ENCODE measurements at places on chromosomes 3 and 15.
A peak's percentile ranks its signal among the peaks of the same experiment; 100 is the strongest.

DNA sequence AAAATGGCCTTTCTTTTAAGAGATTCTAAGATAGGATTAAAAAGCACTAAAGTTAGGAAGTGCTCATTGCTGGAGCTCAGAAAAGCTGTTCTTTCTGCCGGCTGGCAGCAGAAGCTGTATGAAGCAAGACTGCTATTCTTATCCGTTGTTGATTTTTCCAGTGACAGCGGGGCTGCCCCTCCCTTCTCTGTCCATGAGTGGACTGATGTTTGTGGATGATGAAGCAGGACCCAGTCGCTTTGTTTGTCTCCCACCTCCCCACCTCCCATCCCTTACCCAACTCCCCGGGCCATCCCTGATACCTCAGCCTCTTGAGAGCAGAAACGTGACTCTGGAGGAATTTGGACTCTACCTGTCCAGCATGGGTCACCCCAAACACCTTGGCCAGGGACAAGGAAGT is 10.3 kb upstream of the MUSTN1 start:
- no peak for DNase-seq

DNA sequence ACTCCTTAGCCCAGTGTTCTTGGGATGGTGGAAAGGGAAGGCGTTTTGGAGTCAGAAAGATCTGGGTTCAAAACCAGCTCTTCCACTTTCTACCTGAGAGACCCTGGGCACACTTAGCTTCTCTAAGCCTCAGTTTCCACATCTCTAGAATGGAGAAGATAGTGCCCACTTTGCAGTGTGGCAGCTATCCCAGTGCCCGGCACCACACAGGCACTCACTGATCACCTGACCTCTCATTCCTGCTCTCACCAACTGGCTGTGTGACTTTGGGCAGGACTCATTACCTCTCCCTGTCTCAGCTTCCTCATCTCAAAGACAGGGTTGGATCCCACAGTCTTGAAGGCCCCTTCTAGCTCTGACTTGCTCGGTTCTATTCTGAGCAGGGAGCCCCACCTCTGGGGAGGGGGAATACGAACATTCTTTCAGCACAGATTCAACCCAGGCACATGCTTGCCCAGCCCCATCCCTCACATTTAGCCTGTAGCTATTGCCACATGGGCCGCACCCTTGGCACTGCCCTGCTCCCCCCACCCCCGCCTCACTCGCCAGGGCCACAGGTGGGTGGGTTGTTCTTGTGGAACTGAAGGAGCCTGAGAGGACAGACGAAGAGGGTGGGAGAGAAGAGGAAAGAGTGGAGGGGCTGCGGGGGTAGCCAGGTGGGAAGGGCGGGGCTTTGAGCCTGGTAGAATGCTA is 39.2 kb downstream of the EPHB3 start:
- DNase-seq = peak; percentile 47

GRCh38 chr15:69392352-69392751 is 21.8 kb upstream of the KIF23 start:
- DNase-seq = no peak

DNA sequence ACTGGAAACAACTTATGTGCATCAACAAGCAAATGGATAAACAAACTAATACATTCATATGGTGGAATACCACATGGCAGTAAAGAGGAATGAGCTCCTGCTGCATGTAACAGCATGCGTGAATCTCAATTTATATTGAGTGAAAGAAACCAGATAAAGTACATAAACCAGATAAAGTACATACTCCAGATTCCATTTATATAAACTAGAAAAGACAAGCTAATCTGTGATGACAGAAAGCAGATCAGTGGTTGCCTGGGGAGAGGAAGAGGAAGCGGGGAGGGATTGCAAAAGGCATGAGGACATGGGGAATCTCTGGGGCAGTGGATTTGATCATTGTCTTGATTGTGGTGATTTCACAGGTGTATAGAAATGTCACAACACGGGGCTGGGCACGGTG is 34.2 kb downstream of the LIMD1 start:
- no peak for DNase-seq

GRCh38 chr15:87907676-87908446 is 348.7 kb downstream of the NTRK3 start:
- no peak for DNase-seq

- no peak for DNase-seq
Observed at GRCh38 chr15:40328751-40329150, 5.3 kb downstream of the INAFM2 start.

GRCh38 chr3:197007296-197007940 is 22.2 kb downstream of the MELTF start:
- no peak for DNase-seq

- DNase-seq = no peak
Observed at GRCh38 chr3:76566211-76566534, 473.7 kb upstream of the ROBO2 start.

- DNase-seq = no peak
Observed at GRCh38 chr3:50657816-50658215, 16.9 kb upstream of the DOCK3 start.

DNA sequence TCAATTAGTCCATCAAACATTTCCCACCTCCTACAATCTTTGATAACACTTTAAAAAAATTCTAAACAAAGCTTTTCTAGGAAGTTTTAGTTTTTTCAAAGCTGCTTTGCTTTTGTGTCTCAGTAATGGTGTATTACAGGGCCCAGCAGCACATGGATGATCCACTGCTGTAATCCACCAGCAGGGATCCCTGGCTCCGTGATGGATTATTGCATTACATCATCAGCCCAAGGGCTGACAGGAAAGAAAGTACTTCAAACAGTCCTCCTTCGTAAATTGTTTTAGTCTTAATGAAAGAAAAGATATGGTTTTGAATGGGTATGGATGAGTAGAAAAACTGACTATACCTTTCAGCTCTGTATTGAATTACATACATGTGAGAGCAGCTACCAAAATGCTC is 688.9 kb upstream of the NAALADL2 start:
- DNase-seq = no peak

GRCh38 chr3:58173669-58174398 is 36.9 kb downstream of the DNASE1L3 start:
- DNase-seq = peak; percentile 69

DNA sequence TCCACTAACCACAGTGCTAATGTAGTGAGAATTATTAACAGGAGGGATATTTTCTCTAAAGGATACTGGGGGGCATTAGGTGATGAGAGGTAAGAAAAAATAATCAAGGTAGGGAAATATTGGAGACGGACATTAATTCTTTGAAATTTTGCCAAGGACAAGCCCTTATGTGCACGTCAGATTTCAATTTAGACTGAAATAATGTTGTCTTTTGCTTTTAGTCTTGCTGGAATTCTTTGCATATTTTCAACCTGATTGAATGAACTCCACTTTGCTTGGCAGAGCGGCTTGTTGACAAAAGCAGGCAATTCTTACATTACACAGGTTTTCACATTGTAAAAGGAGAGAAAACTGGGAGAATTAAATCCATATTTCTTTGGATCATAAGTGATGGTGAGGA is 25.0 kb upstream of the C3orf52 start:
- no peak for DNase-seq

DNA sequence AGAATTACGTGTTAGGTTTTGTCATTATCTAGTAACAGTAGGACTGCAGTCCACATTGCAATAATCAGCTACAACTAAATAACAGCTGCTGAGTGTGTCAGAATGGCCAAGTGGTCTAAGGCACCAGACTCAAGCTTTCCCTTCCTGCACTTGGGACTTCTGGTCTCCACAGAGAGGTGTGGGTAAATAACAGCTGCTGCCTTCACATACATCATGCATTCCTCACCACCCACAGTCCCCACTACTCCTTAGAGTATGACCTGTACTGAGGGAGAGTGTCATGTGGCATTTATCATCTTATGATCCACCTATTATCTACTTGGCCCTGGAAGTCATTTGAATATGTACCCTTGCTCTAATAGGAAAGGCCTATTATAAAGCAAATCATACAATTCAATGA is 22.2 kb upstream of the ZMAT3 start:
- no peak for DNase-seq

GRCh38 chr15:52683580-52683979 is 4.4 kb upstream of the ATOSA start:
- no peak for DNase-seq

All from ecto neural progenitor cell (in vitro differentiated cells).